ENCODE measurements at places on chromosomes 2 and 18. TPM values are rescaled to one million over a fixed set of nuclear protein-coding genes. Genes with fewer than 3 reads are reported as not detected.

DNA sequence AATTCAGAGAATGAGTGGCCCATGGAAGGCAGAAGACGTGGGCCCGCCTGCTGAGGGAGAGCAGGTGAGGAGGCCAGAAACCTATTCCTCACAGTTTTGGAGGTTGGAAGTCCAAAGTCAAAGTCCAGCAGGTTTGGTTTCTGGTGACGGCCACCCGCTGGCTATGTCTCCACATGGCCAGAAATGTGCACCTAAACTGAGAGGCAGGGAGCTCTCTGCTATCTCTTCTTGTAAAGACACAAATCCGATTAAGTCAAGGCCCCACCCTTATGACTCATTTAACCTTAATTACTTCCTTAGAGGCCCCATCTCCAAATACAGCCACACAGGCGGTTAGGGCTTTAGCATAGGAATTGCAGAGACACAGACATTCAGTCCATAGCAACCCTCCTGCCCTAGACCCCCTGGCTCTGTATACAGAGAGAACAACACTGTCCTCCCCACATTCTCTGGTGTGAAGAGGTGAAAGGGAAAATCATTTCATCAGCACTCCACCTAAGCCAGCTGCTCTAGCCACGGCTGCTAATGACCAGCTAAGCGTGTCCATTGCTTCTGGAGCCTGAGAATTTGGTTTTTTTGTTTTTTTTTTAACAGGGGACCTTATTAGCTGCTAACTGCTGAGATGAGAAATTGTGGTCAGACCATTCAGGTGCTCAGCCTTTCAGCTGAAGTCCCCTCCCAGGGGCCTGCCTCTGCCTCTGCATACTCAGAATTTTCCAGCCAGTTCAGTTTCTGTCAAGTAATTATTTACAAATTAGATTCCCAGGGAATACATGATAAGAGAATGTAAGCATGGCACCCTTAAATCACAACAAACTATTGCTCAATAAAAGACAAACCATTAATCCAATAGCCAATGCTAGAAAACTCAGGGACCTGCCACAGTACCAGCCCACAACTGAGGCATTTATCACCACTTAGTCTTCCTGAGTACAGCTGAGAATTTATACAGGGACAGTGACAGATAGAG is 368.7 kb upstream of the ID2 start:
- peak; percentile 31 for ATAC-seq

DNA sequence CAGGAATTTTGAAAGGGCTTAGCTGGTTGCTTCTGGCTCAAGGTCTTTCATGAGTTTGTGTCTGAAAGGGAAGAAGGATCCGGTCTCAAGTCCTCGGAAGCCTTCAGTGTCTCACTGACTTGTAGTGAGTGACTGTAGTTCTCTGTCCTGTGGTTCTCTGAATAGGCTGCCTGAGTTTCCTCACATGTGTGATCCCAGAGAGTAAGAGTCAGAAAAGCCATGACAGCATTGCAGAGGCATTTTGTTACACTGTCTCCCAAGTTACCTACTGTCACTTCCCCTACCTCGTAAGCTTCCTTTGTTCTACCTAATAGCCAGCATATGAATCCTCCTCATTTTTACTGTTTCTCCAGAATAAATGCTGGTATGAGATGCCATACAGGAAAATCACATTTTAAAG is 709.1 kb upstream of the CHAC2 start:
- no peak for ATAC-seq

GRCh38 chr2:154588838-154589237 is 109.7 kb upstream of the KCNJ3 start:
- no peak for ATAC-seq

- ATAC-seq, result peak; percentile 32
Observed at GRCh38 chr2:12856934-12857601, 140.3 kb downstream of the TRIB2 start.

- no peak for ATAC-seq
Observed at GRCh38 chr2:215711471-215712034, 275.7 kb upstream of the FN1 start.

- no peak for ATAC-seq
Observed at GRCh38 chr2:119574108-119574815, 30.0 kb downstream of the CFAP221 start.

GRCh38 chr2:97913846-97914245 is 81.9 kb downstream of the TMEM131 start:
- no peak for ATAC-seq

DNA sequence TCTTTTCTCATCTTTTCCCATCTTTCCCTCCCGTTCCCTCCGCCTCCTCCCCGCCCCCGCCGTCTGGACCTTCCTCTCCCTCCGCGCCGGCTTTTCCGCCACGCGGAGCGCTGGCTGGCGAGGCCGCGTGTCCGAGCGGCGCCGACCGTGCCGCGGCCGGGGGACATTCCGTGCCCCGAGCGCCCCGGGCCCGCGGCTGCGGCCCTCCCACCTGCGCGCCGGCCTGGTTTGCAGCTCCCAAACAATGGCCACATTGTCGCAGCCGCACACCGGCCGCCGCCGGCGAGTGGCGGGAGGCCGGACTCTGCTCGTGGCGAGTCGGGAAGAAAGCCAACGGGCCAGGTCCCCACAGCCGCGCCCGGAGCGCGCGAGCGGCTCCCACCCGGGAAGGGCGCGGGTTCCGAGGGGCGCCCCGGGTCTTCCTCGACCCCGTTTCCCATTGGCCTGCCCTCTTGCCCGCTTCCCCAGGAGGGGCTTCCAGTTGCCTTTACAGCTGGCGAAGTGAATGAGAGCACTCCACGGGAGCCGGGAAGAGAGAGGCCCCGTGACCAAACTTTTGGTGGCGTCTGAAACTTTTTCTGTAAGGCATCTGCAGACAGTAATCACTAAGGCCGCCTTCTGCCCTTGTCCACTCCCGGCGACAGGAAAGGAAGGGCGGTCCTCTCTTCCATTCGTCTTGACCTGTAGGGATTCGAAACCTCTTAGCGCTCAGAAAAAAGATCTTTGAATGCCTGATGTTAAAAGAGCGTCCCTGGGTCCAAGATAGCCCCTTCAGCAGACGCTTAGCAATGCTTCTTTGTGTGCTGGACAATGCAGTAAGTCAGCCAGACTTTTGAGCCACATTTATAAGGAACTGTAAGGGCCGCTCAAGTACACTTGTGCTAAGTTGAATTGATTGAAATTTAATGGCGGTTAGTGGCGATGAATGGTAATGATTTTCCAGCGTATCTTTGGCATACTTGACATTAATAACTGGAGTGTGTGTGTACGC is 6.2 kb downstream of the GLI2 start:
- ATAC-seq, result no peak

DNA sequence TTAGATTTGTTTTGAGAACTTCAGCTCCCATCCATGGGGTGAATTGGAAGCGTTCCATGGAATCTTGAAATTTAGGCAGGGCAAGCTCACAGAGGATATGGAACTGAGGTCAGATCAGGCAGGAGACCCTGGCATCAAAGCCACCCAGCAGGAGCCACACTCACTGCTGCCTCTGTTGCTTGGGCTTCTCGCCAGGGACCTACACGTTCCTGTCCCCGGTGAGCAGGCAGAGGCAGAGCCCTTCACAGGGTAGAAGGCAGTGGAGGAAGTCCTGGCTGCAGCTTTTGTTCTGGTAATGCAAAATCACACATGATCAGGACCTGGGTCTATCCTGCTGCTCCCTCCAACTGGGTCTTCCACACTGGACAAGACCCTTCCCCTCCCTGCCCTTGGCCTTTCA is 42.1 kb downstream of the CAPN13 start:
- ATAC-seq, result no peak

DNA sequence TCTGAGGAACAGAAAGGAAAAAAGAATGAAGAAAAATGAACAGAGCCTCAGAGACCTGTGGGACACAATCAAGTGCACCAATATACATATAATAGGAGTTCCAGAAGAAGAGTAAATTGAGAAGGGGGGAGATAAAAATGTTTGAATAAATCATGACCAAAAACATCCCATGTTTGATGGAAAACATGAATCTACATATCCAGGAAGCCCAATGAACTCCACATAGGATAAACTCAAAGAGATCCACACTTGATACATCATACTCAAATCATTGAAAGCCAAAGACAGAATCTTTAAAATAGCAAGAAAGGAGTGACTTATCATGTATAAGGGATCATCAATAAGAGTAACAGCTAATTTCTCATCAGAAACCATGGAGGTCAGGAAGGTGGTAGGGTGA is 80.0 kb downstream of the COA5 start:
- no peak for ATAC-seq

GRCh38 chr2:200365209-200365608 is 58.7 kb downstream of the SPATS2L start:
- ATAC-seq, result no peak

DNA sequence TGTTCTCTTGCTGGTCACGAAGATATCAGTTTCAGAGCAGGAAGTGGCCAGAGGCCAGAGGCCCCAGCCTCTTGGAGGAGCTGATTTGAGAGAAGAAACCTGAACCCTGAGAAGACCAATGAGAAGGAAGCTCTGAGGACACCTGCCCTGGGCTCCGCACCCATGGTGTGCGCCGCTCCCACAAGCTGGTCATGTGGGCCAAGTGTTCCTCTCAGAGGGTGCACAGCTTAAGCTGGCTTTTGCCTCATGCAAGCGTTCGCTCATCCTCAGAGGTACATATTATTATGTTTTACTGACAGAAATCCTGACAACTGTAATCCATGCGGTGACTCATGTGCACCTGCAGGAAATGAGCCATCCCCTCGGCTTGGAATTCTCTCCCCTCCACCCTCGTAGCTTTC is 316.1 kb upstream of the MYT1L start:
- peak; percentile 98 for ATAC-seq

The TMEM17 gene
- 2.3 TPM for total RNA-seq

The IL18R1 gene
- 1.1 TPM for total RNA-seq

The ICOS gene
- not detected for total RNA-seq

The IL1RL2 gene
- total RNA-seq, result 8.1 TPM

The EFEMP1 gene
- total RNA-seq, result 12.7 TPM

The XIRP2 gene
- total RNA-seq, result 0.28 TPM

The GMPPA gene
- 19.9 TPM for total RNA-seq

The SLC11A1 gene
- total RNA-seq, result 3.5 TPM

The IMMT gene
- 48.7 TPM for total RNA-seq

The TANC1 gene
- total RNA-seq, result 23.8 TPM

All from esophagus mucosa (tissue), 1 donor.